ENCODE measurements at places on chromosomes 11 and 22.

GRCh38 chr22:49674479-49675050 lies 153.1 kb downstream of the BRD1 start:
- DNase-seq: no peak

DNA sequence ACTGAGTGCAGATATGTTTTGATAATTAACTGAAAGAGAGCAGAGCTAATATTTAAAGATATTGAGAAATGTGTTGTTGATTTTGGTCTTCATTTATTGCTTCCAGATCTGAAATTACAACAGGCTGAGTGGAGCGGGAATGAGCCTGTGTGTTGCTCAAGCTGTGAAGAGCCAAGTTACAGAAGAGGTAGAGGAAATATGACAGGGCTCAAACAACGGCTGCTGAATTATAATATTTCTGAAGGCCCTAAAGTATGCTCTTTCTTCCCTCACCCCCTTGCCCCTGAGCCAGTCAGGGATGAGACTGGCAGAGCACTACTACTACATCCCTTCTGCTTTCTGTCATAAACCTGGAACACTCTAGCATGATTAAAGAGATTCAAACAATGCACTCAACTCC lies 115.6 kb downstream of the FANCF start:
- no peak for DNase-seq

DNA sequence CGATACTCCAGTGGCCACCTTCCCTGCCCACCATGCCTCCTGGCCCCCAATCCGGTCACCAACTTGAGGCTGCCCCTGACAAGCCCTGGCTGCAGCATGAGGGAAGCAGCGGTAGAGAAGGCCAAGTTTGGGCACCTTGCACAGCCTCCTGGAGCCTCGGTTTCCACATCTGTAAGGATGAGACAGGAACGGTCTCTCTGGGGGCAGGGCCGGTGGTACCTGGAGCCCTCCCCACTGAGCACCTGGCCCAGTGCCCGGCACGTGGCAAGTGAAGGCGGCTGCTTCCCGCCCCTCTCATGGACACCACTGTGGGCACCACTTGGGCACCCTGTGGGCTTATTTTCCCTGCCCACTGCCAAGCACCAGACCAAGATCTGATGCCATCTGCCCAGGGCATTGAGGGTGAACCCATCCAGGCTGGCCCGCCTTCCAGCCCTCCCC lies 77.8 kb downstream of the CDKN1C start:
- DNase-seq: no peak

DNA sequence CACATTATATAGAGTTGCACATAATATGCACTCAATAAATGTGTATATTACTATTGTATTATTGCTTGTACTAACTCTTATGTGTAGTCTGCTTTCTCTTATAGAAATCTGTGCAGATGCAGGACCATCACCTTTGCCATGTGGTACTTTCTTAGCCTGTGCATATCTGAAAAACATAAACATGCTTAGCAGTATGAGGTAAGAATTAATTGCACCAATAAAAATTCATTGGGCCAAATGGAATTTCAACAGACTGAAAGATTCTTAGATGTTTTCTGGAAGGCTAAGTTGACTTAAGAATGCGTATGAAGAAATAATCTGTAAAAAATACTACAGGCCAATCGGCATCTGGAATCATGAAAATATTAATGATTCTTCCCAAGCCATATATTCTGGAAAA lies 55.3 kb downstream of the TRPC6 start:
- no peak for DNase-seq

DNA sequence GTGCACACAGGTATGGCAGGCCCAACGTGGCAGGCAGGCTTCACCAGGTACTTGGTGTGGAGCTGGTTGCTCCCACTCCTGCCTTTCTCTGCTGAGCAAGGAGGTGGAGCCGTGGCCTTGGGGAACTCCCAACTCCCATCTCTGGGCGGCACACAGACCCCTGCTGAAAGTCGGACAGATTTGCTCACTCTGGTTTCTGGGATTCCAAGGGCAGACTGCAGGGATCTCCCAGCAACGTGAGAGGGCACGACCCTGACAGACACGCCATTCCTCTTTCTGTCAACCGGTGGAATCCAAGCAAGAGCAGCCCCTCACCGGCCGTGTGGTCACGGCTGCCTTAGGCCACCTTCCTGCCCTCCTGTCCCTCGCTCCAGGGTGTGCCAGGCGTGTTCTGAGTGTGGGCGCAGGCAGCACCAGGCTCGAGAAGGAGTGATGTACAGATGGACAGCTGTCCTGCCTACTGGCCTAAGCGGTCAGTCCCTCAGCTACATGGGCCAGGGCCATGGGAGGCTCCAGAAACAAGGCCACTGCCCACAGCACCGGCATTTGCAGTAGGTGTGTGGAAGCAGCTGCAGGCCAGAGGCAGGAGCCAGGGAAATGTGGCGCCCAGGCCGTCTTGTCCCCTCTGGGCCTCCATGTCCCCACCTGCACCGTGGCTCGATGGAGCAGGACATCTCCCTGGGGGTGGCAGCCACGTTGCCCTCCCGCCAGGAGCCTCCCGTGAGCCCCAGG lies 13.7 kb upstream of the PPARA start:
- no peak for DNase-seq

DNA sequence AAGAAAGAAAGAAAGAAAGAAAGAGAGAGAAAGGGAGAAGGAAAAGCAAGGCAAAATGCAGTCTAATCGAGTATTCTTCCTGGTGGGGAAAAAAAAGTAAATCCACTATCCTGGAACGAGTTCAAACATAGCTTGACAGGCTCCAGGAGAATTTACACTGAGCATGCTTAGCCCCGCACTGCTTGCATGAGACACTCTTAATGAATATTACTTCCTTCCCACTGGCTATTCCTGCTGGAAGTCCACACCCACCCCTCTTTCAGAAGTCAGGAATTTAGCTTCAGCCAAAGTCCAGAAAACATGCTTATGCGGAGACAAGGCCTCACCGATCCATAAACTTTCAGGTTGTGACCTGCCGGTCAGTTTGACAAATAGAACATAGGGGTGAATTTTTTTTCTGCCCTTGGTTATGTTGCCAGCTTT lies 251.8 kb upstream of the BLID start:
- peak; percentile 5 for DNase-seq

DNA sequence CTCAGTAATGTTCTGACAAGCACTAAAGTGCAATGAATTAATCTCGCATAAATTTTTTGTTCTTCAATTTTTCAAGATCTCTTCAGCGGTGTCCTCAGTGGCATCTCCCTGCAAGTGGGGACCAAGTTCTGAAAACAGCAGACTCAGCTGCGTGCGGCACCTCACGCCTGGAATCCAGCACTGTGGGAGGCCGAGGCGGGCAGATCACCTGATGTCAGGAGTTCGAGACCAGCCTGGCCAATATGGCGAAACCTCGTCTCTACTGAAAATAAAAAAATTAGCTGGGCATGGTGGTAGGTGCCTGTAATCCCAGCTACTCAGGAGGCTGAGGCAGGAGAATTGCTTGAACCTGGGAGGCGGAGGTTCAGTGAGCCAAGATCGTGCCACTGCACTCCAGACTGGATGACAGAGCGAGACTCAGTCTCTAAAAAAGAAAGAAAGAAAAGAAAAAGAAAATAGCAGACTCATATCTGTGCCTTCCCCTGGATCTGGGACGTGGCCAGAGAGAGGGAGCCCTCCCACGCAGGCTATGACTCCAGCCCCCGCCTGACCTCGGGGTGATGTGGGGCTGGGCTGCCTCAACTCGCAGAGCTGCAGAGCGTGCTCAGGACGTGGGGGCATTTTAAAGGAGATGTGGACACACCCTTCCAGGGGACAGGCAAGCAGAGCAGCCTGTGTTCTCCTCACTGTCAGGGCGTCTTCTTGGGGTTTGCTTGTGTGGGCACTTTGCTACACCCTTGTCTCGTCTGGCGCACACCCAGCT lies 346.6 kb downstream of the BRD1 start:
- DNase-seq: no peak

- no peak for DNase-seq
These were observed 423 bp upstream of the RTN3 start for GRCh38 chr11:63680834-63681320.

DNA sequence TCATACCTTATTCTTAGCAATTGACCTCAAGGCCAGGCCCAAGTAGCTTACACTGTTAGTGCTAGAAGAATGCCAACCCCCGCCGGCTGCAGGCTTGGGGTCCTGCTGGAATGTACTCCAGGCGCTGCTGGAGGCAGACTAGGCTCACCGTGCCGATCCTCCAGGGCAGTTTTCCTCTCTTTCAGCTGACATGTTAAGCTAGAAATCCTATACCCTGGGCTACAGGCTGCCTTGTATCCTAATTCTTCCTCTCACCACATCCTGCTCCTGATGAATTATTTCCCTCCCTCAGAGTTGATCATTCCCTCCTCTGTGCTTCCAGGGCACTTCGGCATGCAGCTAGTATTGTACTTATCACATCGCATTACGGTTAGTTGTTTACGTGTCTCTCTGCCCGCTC lies 3.4 kb downstream of the SPTBN2 start:
- DNase-seq: no peak

GRCh38 chr11:134731213-134731961 lies 319.3 kb upstream of the B3GAT1 start:
- no peak for DNase-seq

GRCh38 chr22:39318507-39319283 lies 728 bp downstream of the RPL3 start:
- peak; percentile 28 for DNase-seq

DNA sequence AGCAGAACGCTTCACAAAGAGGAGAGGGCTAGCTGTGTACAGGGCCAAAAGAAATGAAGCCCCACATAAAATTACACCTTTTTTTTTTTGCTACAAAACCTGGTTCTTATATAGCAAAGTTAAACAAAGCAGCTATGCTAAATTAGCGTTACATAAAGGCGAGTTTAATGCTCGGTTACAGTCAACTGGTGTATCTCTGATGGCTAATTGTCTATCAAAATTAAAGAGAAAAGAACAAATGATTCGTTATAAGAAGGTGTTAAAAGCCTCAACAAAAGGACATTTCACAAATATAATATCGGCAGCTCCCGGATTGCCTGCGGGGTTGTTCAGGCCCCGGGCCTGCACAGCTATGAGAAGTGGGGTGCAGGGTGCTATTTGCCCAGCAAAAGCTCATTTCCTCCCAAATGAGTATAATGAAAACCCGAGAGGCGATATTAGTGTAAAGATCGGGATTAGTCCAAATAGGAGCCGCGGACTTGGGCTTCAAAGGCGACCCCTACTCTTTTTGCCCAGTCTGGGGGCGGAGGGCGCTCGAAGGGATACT lies 13.3 kb upstream of the PAX6 start:
- no peak for DNase-seq

DNA sequence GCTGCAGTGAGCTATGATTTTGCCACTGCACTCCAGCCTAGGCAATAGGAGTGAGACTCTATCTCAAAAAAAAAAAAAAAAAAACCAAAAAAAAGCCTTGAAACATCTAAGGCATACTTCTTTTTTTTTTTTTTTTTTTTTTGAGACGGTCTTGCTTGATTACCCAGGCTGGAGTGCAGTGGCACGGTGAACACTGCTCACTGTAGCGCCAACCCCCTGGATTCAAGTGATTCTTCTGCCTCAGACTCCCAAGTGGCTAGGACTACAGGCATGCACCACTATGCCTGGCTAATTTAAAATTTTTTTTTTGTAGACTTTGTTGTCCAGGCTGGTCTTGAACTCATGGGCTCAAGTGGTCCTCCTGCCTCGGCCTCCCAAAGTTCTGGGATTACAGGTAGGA lies 19.5 kb downstream of the ARFGAP3 start:
- no peak for DNase-seq

GRCh38 chr22:37470087-37470445 lies 16.1 kb downstream of the MFNG start:
- DNase-seq: no peak

GRCh38 chr11:103619480-103619879 lies 417.0 kb upstream of the DDI1 start:
- no peak for DNase-seq

DNA sequence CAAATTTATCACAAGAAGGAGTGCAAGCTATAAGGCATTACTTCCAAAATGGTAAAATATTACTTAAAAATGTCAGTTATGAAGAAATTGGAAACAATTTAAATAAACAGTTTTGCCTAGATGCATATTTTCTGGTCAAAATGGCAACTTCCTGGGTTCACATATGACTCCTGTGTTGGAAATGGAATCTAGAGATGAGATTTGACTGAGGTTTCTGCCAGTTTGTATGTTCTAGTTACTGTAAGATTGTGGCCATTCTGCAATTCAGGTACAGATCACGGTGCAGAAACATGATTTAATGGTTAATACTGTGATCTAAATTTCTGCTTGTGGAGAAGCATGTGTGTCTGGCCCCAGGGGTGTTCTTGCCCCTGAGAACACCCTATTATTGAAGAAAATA lies 3.4 kb upstream of the OR4C6 start:
- DNase-seq: no peak

DNA sequence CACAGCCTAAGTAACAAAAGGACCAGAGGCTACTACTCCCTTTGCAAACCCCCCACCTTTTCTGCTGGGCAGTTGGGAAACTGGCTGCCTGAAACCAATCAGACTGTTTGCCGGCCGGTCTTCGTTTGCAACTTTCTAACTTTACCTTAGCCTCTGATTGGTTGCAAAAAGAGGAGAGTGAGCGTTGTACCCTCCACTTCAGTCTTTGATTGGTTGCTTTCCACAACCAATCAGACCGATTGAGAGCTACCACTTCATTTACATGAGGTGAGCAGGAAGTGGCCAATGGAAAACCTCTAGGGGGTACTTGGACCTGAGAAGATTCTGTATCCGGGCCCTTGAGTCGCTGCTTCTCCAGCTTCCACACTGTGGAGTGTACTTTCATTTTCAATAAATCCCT lies 18.8 kb upstream of the CLNS1A start:
- no peak for DNase-seq

DNA sequence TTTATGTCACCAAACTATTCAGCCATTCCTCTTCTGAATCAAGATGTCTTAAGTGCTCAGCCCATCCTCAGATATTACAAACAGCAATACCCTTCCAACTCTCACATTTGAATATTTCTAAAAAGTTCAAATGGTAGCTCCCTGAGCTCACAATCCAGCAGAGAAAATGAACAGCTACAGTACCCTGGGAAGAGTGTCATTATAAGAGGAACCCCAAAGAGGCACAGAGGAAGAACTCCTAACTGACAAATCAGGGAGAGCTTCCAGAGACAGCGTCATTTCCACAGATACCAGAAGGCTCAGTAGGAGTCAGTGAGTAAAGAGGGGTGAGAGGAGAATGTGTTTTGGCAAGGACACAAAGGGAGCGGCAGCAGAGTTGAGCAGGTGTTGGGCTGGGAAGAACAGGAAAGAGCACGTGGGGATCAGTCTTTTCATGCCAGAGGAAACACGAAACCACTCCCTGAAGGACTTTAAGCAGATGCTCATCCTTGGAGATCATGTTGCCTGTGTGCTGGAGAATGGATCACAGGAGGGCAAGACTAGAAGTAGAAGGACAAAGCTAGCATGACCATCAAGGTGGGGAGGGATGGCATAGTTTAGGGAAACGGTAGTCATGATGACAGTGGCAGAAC lies 4.3 kb downstream of the CLTCL1 start:
- DNase-seq: no peak

DNA sequence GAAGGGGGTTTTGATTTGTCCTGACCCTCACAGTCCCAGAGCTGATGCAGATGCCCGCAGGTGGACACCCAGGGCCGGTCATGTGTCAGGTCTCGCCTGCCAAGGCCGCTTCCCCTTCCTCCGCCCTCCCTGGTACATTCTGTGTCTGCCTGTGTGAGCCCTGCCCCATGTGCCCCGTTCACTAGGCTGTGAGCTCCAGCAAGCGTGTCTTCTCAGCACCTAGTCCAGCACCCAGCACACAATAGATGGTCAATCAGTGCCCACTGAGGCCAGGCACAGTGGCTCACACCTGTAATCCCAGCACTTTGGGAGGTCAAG lies 29.9 kb upstream of the PPARA start:
- no peak for DNase-seq

Measured in MG63 (cell line).